Bronchus fibroblast of lung (primary cell): ENCODE measurements at places on chromosomes 3 and 15. TPM values are rescaled to one million over a fixed set of nuclear protein-coding genes. Genes with fewer than 3 reads are reported as not detected.

The STAB1 gene
- total RNA-seq = 0.50 and 0.59 TPM in 2 replicates

The LARP6 gene
- 83.9 and 88.0 TPM in 2 replicates for total RNA-seq

The EXD1 gene
- total RNA-seq = not detected in 2 replicates

The ZNF80 gene
- not detected in 2 replicates for total RNA-seq

The LRRIQ4 gene
- not detected in 2 replicates for total RNA-seq

The COL6A5 gene
- not detected in 2 replicates for total RNA-seq

The MORC1 gene
- not detected in 2 replicates for total RNA-seq

The GPR149 gene
- not detected in 2 replicates for total RNA-seq

The ANKRD63 gene
- total RNA-seq = not detected in 2 replicates

The TNNC1 gene
- 0.74 TPM in 1 of 2 replicates, not detected in the other for total RNA-seq

The CPNE4 gene
- not detected in 2 replicates for total RNA-seq

The C3orf22 gene
- total RNA-seq = not detected in 2 replicates

The SCG3 gene
- total RNA-seq = not detected in 2 replicates

The DUOX1 gene
- total RNA-seq = under 0.01 TPM in 1 of 2 replicates, not detected in the other

The TM4SF1 gene
- total RNA-seq = 155 and 173 TPM in 2 replicates
